ENCODE measurements at places on chromosomes 16 and 17. TPM values are rescaled to one million over a fixed set of nuclear protein-coding genes. Genes with fewer than 3 reads are reported as not detected.
A peak's percentile ranks its signal among the peaks of the same experiment; 100 is the strongest.

Gene CLEC19A
- not detected for total RNA-seq

Gene NME1
- 28.5 TPM for total RNA-seq

Gene PERCC1
- 0.67 TPM for total RNA-seq

DNA sequence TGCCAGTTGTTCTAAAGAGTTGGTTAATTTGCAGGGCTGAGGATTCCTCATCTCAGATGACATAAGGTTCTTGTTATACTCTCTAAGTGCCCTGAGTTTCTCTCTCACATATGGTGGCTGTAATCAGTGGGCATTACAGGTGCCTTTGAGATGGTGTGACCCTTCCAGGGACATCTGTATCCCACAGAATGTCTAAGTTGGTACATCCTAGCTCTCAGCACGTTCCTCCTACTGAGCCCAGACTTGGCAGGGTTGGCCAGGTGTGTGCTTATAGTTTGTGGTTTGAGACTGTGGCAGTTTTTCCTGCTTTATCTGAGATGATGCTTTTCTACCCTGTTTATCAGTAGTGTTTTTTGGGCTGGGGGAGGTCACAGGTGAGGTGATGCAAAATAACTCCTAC, 36.3 kb downstream of the SPECC1 start:
- DNase-seq, result no peak

GRCh38 chr17:28494445-28495188, 11.5 kb upstream of the FOXN1 start:
- DNase-seq, result peak; percentile 80

DNA sequence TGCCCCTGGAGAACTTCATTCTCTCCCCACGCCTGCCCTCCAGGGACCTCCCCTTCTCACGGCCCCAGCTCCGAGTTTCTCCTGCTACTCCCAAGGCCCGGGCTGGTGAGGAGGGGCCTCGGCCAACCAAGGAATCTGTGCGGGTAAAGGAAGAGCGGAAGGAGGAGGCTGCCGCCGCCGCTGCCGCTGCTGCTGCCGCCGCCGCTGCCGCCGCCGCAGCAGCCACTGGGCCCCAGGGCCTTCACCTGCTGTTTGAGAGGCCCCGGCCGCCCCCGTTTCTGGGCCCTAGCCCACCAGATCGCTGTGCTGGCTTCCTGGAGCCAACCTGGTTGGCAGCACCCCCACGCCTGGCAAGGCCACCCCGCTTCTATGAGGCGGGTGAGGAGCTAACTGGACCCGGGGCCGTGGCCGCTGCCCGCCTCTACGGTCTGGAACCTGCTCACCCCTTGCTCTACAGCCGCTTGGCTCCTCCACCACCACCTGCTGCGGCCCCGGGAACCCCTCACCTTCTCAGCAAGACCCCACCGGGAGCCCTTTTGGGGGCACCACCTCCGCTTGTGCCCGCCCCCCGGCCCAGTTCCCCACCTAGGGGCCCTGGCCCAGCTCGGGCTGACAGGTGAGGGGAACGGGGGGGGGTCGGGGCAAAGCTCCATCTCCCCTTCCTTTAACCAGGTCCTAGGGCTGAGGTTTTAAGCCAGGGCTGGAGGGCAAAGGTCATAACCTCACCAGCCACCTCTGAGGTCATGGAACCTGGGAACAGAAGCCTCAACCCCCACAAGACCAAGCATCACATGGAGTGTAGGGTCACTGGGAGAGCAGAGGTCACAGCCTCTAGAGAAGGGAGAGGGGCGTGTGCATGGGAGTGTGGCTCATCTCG, 11.0 kb downstream of the FBRS start:
- DNase-seq, result no peak

DNA sequence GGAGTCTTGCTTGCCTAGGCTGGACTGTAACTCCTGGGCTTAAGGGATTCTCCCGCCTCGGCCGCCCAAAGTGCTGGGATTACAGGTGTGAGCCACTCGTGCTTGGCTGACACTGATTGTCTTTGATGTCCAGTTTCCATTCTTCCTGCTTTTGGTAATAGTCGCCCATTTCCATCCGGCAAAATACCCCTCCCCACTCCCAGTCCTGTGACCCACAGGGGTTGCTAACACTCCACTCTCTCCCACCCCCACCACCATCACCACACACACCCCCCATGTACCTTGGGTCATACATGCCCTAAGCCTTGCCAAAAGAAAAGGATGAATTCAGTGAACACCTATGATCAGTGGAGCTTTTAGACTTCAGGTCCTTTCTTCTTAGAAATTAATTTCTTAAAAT, 52.8 kb upstream of the MYH10 start:
- DNase-seq, result no peak
